ENCODE measurements at places on chromosomes 16 and 17.

- no peak for DNase-seq
These were observed 426.8 kb upstream of the DYNLRB2 start for GRCh38 chr16:80113873-80114574.

DNA sequence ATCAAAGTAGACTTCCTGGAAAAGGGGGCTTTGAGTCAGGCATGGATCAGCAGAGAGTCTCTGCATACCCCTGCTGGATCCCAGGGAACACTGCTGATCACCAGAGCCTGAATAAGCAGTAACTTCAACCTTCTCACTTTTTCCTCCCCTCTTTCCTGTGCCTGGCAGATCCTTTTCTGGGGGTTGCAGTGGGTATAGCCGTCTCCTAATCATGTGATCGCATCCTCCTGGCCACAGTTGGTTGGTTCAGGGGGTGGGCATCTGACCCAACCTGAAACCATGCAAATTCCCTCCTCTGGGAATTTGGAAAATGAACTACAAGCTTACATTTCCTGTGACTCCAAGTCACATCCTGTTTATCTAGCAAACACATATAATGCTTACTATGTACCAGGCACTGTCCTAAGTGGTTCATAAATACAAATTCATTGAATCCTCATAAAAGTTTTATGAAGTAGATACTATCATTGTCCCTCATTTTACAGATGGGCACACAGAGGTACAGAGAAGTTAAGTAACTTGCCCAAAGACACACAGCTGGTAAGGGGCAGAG, 120.3 kb downstream of the AXIN2 start:
- DNase-seq, result no peak

GRCh38 chr16:64437706-64438324, 684.0 kb downstream of the CDH11 start:
- no peak for DNase-seq

DNA sequence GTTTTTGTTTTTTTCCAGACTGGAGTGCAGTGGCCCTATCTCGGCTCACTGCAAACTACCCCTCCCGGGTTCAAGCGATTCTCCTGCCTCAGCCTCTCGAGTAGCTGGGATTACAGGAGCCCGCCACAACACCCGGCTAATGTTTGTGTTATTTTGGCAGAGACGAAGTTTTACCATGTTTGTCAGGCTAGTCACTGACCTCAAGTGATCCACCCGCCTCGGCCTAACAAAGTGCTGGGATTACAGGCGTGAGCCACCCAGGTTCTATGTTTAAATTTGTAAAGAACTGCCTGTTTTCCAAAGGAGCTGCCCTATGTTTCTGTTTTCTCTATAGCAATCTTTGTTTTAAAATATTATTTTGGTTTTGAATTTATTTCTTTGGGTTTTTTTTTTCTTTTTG, 13.8 kb upstream of the C16orf87 start:
- DNase-seq, result peak; percentile 86

DNA sequence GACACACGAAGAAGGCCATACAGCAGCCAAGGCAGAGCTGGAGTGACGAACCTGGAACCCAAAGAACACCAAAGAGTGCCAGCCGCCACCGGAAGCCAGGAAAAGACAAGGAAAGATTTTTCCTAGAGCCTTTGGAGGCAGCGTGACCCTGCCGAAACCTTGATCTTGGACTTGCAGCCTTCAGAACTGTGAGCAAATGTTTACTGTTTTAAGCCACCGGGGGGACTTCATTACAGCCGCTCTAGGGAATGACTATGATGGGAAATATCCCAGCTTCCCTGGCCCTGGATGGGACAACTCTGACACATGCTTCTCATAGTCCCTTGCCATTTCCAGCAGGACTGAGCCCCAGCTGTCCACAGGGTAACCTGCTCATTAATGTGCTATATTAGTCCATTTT, 270.6 kb downstream of the HAPSTR1 start:
- no peak for DNase-seq

DNA sequence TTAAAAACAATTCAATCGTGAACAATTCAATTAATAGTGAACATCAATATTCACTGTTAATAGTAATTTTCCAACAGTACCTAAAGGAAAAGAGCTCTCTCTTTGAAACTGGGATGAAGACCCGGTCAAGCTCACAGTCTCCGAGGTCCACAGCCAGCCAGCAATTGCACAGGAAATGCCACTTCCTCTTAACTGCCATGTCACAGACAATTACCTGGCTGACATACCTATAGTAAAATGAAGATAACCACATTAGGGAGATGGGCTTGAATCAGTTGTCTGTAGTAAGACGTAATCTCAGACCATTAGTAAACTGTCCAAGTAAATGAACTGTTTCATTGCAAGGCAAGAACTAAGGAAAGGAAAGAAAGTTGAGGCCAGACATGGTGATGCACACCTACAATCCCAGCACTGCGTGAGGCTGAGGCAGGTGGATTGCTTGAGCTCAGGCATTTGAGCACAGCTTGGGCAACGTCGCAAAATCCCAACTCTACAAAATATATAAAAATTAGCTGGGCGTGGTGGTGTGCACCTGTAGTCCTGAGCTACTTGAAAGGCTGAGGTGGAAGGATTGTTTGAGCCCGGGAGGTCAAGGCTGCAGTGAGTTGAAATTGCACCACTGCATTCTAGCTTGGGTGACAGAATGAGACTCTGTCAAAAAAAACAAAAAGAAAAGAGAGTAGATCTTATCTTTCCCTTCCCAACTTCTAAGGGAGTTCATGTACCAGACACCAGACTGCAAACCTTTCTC, 36.9 kb downstream of the PKD1L3 start:
- DNase-seq, result no peak

- DNase-seq, result no peak
These were observed 478.6 kb downstream of the MAF start for GRCh38 chr16:79121906-79122305.

GRCh38 chr16:12530302-12530701, 273.4 kb downstream of the CPPED1 start:
- no peak for DNase-seq

GRCh38 chr16:17213025-17213424, 257.7 kb downstream of the XYLT1 start:
- no peak for DNase-seq

- DNase-seq, result peak; percentile 64
These were observed 8.6 kb downstream of the DNAH17 start for GRCh38 chr17:78568494-78569115.

DNA sequence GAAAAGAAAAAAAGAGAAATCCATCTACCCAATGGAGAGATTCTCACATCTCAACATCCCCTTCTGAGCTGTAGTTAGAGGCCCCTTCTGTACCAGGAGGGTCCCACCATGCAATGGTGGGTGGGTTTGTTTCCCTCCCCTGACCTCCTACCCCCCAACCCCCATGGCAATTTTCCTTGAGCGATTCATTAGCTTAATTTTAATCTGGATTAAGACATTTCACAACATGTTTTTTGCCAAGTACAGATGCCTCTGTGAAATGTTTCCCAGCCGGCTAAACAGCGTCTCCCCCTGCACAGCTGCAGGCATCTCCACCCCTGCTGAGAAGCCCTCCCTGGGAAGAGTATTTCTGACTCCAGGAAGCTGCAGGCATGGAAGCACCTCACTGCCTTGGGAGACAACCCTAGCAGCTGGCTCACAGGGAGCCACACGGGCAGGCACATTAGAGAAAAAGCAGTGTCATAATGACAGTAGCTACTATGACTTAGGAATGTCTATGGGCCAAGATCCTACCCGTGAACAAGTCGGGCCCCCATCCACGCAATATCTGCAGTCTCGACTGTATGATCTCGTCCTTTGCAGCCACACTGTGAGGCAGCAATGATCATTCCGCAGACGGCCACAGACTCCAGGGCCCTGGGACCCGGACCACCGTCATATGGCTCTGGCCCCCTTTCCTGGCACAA, 117.3 kb downstream of the ADCY9 start:
- no peak for DNase-seq

- DNase-seq, result peak; percentile 89
These were observed at the start of gene SMIM5 for GRCh38 chr17:75632863-75633485. Gene SMIM5 (plus strand): TSS chr17:75633434. CDS start chr17:75640202, 6,768 bp downstream.

DNA sequence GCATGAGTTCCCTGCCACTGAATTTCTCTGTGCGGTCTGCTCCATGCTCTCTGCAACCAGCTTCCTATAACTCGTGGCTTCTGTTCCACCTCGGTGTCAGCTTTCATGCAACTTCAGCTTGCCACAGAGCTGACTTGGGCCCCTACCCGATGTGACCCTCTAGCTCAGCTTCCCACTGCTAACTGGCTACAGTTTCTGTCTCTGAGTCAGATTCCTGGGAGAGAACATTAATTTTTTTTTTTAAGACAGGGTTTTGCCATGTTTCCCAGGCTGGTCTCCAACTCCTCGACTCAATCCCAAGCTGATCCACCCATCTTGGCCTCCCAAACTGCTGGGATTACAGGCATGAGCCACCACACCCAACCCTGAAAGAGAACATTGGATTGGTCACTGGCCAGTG, 35.5 kb upstream of the PSMD7 start:
- no peak for DNase-seq

DNA sequence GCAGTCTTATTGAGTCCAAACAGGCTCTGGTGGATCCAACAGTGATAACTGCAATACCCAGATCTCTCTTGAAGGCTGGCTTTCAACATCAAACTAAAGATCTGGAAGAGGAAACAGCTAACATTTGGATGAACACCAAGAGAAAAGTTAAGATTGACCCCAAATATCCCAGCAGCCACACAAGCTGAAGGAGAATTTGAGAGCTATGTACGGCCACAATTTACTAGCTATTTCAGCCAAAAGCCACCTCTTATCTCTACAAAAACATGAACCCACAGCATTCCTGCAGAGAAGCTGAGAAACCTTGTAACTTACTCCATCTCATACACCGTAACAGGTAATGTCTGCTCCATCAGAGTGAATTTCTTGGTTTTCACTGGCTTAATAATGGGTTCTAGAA, 14.3 kb downstream of the EFTUD2 start:
- no peak for DNase-seq

- DNase-seq, result no peak
These were observed 128.0 kb upstream of the CACNG5 start for GRCh38 chr17:66706851-66707450.

DNA sequence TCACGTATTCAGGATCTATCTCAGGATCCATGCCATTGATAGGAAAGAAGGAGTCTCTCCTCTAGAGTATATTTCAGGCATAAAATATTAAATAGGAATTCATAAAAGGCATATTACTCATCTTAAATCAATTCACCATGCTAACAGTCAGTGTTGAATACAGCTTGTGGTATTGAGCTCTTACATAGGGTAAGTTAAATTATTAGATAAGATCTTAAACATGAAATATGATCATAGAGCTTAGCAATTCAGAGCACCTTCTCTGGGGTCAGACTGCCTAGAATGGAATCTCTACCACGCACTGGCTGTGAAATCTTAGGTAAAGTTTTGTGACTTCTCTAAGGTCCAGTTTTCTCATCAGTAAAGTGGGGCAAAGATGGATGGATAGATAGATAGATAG, 20.7 kb downstream of the MARCHF10 start:
- DNase-seq, result peak; percentile 79

GRCh38 chr17:81842725-81843504, 8.1 kb upstream of the PPP1R27 start:
- peak; percentile 68 for DNase-seq

- DNase-seq, result peak; percentile 79
These were observed 27.7 kb downstream of the ABCC1 start for GRCh38 chr16:15976929-15977637.

DNA sequence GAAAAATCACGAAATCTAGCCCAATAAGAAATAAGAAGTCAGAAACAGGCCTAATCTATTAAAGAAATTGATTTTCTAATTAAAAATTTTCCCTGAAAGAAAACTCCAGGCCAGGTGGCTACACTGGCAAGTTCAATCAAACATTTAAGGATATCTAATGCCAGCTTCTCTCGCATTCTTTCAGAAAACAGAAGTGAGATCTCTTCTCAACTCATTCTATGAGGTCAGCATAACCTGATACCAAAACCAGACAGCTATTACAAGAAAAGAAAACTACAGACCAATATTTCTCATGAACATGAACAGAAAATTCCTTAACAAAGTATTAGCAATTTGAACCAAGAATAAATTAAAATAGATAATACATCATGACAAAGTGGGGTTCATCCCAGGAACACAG, 52.4 kb downstream of the AXIN2 start:
- no peak for DNase-seq

- DNase-seq, result no peak
These were observed 33.9 kb downstream of the AXIN1 start for GRCh38 chr16:318628-319027.

DNA sequence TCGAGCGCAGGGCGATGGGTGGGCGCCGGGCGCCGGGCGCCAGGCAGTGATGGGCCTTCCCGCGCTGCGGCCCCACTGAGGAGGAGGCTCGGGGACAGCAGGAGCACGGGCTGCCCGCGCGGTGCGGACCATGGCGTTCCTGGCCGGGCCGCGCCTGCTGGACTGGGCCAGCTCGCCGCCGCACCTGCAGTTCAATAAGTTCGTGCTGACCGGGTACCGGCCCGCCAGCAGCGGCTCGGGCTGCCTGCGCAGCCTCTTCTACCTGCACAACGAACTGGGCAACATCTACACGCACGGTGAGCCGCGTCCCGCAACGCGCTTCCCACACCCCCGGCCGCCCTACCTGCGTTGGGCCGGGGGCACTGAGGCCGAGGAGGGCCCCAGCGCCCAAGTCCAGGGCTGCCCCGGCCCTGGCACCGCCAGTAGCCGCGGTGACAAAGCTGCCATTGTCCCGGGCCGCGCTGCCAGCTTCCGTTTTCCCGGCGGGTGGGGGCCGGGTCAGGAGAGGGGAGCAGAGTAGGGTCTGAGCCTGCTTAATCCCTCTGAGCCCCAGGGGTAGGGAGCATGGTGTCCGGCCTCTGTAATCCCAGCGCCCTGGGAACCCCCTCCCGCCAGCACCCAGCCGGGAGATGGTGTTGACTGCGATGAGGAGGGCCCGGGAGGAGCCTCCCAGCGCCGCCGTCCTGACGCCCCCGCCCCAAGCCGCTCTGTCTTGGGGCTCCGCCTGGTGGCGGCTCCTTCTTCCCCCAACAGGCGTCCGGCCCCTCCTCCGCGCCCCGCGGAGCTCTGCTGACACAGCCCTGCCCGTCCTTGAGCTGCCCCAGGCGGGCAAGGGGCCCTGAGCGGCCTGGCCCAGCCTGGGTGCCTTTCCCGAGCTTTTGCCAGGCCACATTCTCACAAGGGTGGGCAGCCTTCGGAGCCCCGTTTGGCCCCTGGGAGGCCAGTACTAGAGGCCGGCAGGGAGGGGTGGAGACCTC, 685 bp downstream of the PAQR4 start:
- peak; percentile 37 for DNase-seq

- DNase-seq, result no peak
These were observed 29.9 kb downstream of the DCUN1D3 start for GRCh38 chr16:20870122-20870820.

Measured in iris pigment epithelial cell (primary cell).